NCI-H526 (cell line): ENCODE measurements at places on chromosomes 1 and 21.

GRCh38 chr21:23809573-23809972 lies 1797.7 kb downstream of the MRPL39 start:
- DNase-seq, result no peak

- no peak for DNase-seq
Observed at GRCh38 chr21:25304611-25305010, 302.7 kb downstream of the MRPL39 start.

- DNase-seq, result no peak
Observed at GRCh38 chr1:181102841-181103240, 14.3 kb downstream of the IER5 start.

DNA sequence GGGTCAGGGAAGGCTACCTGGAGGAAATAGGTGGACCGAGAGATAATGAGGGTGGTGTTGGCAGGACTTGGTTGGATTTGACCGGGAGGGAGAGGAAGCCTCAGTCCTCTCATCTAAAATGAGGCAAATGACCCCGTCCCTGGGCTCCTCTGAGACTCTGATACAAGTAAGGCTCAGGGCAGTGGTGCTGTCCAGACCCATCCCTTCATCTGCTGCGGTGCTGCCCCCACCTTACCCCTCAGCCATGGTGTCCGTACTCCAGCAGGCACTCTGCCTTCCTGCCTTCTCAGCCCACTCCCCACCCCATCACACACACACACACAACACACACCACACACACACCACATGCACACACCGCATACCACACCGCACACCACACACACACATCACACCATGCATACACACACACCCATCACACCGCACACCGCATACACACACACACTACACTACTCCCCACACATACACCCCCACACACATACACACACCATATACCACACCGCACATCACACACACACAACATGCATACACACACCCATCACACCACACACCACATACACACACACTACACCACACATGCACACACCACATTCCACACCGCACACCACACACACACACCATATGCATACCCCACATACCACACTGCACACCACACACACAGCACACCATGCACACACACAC lies 29.4 kb upstream of the SLC26A9 start:
- DNase-seq, result peak; percentile 19

GRCh38 chr1:52559875-52560274 lies 7.0 kb upstream of the TUT4 start:
- no peak for DNase-seq

DNA sequence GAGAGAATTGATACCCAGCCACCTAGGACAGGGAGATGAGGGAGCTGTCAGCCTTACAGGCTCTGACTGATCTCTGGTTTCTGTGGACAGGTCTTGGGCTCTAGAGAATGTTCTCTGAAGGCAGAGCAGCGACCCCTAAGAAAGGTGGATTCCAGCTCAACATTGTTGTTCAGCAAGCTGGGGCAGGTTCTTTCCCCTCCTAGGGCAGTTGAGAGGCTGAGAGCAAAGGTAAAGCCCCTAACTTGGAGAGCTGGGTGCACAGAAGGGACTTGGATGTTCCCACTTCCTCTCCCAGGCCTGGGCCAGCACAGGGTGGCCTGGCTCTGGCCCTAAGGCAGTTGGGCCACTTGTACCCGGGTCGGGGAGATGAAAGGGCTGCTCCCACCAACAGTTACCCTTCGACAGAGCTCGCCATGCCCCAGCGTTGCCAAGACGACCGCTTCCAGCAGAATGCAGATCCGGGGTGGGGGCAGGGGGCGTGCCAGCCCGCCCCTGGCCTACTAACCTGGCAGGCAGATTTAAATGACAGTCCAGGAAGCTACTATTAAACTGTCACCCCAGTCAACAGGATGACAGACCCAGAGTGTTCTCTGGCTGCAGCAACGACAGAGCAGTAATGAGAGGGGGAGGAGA lies 31.6 kb downstream of the LRP8 start:
- DNase-seq, result no peak

- no peak for DNase-seq
Observed at GRCh38 chr1:232600424-232601258, 29.3 kb downstream of the SIPA1L2 start.

DNA sequence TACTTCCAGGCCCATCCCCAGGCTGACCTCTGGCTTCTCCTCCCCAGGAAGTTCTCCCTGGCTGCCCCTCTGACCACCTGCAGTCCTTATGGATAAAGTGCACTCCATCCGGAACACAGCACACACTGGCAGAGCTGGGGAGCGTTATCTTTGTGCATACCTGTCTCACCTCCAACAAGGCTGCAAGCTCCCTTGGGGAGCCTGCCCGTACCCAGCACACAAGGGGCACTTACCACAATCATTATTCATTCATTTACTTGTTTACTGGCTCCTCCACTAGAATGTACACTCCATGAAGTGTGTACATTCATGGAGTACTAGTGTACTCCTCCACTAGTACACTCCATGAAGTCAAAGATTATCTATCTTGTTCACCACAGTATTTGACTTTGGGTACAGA lies 30.3 kb downstream of the GLIS1 start:
- DNase-seq, result no peak

DNA sequence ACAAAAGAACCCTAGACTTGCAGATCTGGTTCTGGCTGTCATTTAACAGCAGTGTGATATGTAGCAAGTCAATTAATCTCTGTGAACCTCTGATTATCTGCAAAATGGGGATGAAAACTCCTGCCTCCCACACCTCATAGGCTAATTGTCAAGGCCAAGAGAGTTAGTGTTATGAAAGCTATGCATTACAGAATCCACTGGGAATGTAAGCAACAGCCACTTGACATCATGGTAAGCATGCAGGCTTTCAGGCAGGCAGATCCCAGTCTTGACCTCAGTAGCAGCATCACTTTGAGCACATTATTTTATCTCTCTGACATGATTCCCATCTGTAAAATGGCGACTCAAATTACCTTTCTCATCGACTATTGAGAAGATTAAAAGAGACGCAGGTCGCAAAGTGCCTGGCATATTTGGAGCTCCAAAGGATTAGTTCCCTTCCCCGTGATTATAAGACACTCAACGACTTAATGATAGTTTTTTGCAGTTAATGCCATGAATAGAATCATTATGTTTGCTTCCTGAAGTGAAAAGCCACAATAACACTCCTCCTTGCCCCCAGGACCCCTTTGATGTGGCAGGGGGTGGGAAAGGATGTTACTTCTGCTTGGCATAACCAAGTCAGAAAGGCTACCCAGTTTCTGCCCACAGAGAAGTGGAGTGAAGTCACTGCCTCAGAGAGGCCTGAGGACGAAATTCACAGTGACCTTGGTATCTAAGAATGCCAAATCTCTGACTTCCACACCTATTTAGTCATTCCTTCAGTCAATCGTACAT lies 273.0 kb upstream of the NFIA start:
- no peak for DNase-seq

DNA sequence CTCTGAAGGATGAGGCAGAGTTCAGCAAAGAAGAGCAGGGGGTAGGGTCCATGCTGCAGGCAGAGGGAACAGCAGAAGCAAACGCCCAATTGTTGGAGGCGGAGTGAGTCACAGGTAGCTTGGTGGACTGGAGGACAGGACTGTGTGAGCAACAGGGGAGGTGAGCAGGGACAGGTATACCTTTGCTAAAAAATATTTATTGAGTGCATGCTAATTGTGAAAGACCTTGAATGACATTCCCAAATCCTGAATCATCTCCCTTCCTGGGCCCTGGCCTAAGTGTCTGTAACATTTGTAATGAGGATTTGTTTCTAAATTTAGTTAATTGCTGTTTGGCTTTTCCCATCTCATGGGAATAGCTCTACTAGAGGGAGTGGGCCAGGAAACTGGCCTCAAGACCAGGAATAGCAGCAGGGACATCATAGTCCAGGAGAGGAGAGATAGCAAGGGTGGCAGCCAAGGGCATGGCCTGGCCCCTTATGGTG lies 123.7 kb downstream of the FOXD2 start:
- no peak for DNase-seq

- DNase-seq, result no peak
Observed at GRCh38 chr21:25952306-25952705, 217.5 kb downstream of the GABPA start.

- DNase-seq, result no peak
Observed at GRCh38 chr1:69294171-69294570, 273.6 kb upstream of the LRRC7 start.

- DNase-seq, result peak; percentile 31
Observed at GRCh38 chr1:41977326-41977725, 58.6 kb upstream of the HIVEP3 start.

DNA sequence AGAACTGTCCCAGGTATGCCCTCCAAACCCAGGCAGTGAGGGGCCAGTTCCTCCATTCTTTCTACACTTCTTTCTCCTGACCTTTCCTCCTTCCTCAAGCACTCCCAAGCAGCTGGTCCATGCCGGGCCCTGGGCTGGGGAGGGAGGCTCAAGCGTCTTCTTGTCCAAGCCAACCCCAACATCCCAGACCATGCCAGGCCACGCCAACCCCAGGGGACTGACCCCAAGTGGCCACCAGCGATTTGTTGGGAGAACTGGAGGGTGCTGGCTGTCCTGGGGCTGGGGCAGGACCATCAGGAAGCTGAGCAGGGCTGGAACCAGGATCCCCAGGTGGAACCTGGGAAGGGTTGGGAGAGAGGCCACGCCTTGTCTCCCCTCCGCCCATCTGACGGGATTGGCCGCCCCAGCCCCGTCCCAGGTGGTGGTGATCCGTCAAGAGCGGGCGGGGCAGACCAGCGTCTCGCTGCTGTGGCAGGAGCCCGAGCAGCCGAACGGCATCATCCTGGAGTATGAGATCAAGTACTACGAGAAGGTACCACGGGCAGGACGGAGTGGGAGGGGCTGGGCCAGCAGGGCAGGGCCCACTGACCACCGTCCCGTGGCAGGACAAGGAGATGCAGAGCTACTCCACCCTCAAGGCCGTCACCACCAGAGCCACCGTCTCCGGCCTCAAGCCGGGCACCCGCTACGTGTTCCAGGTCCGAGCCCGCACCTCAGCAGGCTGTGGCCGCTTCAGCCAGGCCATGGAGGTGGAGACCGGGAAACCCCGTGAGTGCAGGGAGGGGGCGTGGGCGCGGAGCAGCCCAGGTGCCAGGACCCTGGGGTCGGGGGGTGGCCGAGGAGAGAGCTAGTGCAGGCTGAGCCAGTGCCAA lies 29.9 kb downstream of the EPHA8 start:
- DNase-seq, result peak; percentile 84

DNA sequence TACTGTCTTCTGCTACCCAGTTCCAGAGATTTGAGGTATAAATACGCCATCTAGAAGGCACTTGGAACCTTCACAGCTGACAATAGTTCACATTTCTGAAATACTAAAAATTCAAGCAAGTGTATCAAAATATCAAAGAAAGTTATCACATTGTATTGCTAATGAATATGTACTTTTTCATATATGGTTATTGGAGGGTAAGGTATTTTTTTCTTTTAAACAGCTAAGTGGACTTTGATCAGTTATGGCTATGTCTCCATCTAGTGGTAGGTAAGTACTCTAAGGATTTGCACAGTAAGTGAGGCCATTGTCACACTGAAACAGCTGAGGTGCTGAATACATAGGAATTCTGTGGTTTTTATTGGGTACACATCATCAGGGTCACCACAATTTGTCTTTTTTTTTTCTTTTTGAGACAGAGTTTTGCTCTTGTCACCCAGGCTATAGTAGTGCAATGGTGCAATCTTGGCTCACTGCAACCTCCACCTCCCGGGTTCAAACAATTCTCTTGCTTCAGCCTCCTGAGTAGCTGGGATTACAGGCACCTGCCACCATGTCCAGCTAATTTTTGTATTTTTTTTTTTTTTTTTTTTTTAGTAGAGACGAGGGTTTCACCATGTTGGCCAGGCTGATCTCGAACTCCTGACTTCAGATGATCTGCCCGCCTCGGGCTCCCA lies 49.1 kb upstream of the CR2 start:
- peak; percentile 64 for DNase-seq

GRCh38 chr1:241332987-241333386 lies 24.0 kb downstream of the RGS7 start:
- no peak for DNase-seq

GRCh38 chr1:89632657-89633247 lies at the start of gene LRRC8C:
LRRC8C (plus strand) TSS chr1:89633120; CDS start chr1:89686474, 53,354 bp downstream.
- DNase-seq, result peak; percentile 72

DNA sequence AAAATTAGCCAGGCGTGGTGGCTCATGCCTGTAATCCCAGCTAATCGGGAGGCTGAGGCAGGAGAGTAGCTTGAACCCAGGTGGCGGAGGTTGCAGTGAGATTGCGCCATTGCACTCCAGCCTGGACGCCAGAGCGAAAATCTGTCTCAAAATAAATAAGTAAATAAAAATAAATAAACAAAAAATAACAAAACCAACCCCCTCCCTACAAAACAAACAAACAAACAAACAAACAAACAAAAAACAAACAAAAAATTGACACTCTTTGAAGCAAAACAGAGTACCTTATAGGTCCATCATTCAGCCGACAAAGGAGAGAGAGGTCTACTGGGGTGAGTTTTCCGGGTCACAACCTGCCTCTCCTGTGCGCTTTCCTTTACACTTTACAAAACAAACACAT lies 5.4 kb upstream of the KDF1 start:
- no peak for DNase-seq

GRCh38 chr1:171245458-171246064 lies 2.7 kb upstream of the FMO1 start:
- DNase-seq, result peak; percentile 51

DNA sequence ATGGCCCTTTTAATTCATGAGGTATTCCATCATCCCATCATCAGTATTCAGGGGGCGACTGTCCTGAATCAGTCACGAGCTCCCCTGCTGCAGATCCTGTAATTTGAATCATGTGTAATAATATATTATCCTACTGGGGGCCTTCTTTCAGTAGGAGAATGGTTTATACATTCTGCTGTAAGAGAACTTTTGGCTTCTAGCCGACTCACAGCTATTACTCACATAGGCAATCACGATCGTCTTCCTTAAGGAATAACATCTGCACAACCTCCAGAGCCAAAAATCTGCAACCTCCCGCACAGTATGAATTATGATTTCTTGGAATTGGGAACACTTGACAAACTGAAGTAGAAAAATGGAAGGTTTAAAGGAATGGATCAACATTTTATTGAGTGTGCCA lies 343.0 kb downstream of the USP25 start:
- DNase-seq, result peak; percentile 30

- no peak for DNase-seq
Observed at GRCh38 chr1:198187973-198188588, 31.3 kb downstream of the NEK7 start.

DNA sequence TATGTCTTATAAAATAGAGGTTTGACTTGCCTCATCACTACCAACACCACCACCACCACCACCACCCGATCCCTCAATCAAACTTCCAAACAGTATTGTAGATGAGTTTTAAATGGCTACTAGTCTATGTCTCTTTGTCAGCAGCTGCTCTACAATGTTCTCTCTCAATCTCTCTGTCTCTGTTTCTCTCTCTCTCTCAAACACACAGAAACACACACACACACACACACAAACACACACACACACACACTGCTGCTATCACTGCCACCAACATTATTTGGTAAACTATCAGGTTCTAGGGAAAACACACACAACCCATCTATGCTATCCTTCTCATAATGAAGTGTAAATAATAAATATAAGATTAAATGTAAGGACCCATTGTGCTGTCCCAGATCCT lies 2.4 kb downstream of the TNFSF4 start:
- no peak for DNase-seq

- no peak for DNase-seq
Observed at GRCh38 chr1:189706594-189706993, 771.1 kb downstream of the BRINP3 start.
